Natural killer cell (primary cell): ENCODE measurements at places on chromosomes 12 and 14.

DNA sequence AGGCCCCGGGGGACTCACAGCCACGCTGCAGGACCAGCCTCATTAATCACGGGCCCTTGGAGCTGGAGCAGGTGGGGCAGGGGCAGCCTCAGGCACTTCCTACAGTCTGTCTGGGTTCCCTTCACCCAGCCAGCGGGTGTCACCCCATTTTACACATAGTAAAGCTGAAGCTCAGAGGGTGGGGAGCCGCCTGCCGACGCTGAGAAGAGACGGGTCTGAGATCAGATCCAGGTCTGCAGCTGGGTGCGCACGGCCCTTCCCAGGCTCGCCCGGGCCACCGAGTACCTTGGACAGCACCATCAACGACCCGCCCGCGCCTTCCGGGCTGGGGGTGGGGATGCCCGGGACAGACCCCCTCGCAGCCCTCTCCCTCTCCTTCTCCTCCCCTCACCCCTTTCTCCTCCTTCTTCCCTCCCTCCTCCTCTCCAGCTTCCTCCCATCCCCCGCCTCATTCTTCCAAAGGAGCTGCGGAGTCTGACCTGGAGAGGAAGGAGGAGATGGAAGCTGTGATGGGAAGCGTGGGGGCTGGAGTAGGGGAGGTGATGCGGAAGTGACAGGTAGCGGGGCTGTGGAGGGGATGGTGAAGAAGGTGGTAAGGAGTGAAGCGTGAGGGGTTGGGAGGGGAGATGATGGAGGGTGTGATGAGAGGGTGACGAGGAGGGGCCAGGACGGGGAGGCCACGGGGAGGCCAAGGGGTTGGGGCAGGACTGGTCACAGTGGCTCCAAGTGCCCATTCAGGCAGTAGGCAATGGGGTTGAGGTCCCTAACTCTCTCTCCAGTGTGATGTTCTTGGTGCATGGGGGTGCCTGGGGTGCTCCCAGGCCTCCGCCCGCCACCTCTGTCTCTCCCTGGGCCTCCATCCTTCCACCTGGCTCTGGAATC lies 8.8 kb downstream of the DTX1 start:
- DNase-seq: no peak

GRCh38 chr14:81390696-81391095 lies 9.4 kb downstream of the STON2 start:
- DNase-seq: no peak

DNA sequence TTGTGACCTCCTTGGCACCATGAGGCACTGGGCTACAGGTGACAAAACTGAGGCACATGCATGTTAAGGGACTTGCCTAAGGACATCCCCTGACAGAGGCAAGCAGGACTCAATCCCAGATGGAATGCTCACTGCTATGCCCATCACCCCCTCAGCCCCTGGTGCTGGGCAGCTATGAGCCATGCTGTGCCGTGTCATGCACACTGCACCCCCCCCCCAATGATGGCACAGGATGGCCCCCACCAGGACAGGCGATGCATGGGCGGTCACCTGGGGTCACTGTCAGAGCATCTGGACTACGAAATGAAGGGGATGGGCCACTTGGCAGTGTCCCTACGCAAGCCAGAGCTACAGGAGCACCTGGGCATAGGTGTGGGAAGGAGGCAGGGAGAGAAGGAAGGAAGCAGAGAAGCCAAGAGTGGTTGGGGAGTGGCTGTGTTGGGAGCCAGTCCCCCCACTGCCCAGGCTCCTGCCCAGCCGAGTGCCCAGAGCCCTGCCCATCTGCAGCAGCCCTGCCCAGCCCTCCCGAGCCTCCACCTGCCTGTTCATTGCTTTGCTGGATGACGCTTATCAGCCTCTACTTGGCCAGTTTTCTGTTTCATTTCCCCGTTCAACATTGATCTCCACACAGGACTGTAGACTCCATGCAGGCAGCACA lies 84.9 kb upstream of the DIO3 start:
- DNase-seq: no peak

- no peak for DNase-seq
Observed at GRCh38 chr14:88838015-88838414, 13.6 kb downstream of the TTC8 start.

GRCh38 chr12:61546296-61546695 lies 713.9 kb upstream of the USP15 start:
- DNase-seq: no peak
